ENCODE measurements at places on chromosomes 11 and 22. TPM values are rescaled to one million over a fixed set of nuclear protein-coding genes. Genes with fewer than 3 reads are reported as not detected.

The CASP4 gene
- total RNA-seq = 48.8 TPM

The KRTAP5-11 gene
- total RNA-seq = not detected

The CRACR2B gene
- total RNA-seq = 0.50 TPM

The SCGB1A1 gene
- total RNA-seq = not detected

The MLC1 gene
- total RNA-seq = not detected

DNA sequence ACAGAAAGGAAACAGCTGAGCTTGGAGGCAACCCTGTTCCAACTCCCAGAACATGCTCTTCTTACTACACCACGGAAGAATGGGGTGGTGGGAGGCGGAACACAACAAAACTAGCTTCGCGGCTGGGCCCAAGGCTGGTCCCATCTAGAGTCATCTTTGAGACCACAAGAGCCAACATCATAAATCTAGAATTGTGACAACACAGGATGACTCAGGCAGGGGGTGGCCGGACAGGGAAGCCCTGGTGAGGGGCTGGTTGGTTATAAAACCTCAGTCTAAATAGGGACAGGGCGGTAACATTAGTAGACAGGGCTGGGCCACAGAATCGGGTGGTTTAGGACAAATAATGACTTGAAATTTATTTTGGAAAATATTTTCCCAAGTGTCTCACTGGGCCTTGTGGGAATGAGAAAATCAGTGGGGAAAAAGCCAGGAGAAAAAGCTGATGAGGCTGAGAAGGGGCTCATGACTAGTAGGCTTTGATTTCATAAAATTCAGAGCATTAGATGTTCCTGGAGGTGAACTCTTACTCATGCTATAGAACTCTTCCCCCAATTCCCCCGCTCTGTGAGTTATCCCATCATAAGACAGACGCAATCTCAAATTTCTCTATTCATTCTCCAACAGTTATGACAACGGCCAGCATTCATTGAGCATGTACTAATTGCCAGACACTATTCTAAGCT is 151.8 kb upstream of the TIMP3 start:
- peak; percentile 42 for DNase-seq

GRCh38 chr11:134579724-134580609 is 167.9 kb upstream of the B3GAT1 start:
- DNase-seq = no peak

DNA sequence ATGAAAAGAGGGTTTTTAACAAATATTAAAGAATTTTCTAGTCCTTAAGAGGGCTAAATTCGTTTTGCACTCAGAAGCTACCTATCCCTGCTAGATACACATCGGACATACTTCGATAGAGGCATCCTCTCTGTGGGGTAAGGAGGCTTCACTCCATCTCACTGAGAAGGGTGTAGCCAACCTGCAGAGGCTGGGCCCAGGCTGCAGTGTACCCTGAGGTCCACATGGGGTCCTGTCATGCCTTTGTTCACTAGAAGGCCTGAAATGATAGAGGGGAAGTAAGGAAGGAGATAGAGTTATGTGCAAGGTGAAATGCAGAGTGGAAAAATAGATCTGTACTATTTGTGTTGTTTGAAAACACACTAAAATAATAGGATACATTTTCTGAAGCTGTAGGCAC is 45.6 kb downstream of the IGSF9B start:
- DNase-seq = no peak

DNA sequence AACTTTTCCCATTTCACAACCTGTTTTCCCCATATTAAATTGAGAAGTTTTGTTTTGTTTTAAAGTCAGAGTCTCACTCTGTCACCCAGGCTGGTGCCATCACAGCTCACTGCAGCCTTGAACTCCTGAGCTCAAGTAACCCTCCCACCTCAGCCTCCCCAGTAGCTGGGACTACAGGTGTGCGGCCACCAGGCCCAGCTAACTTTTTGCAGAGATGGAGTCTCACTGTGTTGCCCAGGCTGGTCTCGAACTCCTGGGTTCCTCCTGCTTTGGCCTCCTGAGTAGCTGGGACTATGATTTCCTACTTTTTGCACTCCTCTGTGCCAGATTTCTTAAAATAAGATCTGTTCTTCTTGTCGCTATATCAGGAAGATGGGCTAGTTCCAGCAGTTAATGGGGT is 44.9 kb downstream of the GNB1L start:
- DNase-seq = no peak

DNA sequence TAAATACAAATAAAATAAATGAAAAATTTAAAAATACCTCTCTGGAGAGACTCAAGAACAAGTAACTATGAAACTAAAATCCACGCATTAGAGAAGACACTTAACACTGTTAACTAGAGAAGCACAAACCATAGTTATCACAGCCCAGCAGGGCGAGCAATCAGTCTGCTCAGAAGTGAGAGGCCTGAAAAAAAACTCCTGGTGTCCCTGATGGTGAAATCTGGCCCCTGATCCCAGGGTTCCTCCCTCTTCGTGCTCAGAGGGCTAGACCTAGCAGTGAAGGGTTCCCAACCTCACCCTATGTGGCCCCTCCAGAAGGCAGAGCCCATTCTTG is 49.7 kb upstream of the VPREB1 start:
- no peak for DNase-seq

DNA sequence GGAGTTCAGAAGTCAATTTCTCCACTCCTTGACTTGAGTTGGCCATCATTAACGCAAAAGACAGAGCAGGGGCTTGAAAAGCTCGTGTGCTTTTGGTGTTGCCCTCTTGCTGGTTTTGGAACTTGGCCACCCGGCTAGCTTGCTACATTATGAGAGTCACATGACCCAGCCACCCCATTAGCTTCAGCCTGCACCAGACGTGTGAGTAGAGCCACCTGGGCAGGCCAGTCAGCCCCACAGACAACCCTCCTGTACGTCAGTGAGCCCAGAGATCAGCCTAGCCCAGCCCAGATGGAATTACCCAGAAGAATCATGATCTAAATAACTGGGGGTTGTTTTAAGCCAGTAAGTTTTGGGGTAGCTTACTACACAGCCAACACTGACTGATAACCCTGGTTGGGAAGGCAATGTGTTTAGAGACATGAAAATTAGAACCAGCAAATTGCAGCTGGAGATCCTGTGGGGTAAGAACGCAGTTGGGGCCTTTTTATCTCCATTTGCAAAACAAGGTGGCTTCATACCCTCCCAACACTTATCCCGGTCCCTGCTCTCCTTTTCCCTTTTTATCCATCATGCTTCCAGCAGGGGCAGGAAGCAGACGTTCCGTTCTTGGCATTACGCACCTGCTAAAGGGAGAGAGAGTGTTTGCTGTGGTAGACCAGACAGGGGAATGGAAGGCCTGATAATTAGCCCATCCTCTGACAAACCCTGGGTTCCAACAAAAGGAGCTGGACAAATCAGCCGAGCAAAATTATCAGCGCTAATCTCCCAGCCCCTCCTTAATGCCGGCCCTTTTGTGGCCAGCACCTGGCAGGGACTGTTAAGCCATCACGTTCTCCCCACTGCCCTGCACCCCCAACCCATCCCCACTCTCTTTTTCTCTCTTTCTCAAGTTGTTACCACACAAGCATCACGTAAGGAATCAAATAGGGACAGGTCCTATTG is 548.7 kb upstream of the CADM1 start:
- DNase-seq = no peak

DNA sequence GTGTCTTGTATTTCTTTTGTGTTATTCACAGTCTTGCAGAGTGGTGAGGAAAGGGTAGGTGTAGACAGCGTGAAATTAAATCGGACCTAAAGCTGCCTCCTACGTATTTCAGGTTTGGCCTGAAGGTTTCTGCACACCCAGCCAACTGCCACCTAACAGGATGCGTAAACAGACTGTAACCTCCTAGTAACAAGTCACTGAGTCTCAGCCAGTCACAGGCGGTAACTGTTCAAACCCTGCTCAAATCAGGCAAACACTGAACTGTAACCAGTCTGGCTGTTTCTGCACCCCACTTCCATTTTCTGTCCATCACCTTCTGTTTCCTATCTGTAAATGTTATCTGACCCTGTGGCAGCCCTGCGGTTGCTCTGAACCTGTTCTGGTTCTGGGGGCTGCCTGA is 87.1 kb downstream of the ADAMTS15 start:
- DNase-seq = no peak

GRCh38 chr11:5624489-5625279 is at the start of gene TRIM34:
Gene TRIM34, plus strand, starts transcription at chr11:5625001. Its CDS starts 7,331 bp downstream, at chr11:5632332.
- peak; percentile 72 for DNase-seq

- peak; percentile 51 for DNase-seq
Measured at GRCh38 chr22:40241200-40241763, 63.6 kb downstream of the TNRC6B start.

DNA sequence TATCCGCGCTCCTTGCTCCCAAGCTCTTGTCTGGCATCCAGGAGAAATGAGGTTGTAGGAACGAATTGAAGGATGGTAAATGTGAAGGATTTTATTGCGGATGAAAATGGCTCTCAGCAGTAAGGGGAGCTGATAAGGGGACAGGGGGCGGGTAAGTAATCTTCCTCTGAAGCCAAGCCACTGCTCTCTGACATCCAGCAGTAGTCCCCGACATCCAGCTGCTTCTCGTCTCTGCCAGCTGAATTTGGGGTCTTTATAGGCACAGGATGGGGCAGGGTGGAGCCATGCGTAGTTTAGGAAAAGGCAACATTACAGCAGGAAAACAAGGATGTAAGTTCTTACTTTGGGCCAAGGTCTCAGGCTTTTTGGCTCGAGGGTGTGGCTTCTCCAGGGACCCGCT is 1370.1 kb upstream of the RAG2 start:
- no peak for DNase-seq

- no peak for DNase-seq
Measured at GRCh38 chr11:22807855-22808570, 21.6 kb downstream of the SVIP start.

DNA sequence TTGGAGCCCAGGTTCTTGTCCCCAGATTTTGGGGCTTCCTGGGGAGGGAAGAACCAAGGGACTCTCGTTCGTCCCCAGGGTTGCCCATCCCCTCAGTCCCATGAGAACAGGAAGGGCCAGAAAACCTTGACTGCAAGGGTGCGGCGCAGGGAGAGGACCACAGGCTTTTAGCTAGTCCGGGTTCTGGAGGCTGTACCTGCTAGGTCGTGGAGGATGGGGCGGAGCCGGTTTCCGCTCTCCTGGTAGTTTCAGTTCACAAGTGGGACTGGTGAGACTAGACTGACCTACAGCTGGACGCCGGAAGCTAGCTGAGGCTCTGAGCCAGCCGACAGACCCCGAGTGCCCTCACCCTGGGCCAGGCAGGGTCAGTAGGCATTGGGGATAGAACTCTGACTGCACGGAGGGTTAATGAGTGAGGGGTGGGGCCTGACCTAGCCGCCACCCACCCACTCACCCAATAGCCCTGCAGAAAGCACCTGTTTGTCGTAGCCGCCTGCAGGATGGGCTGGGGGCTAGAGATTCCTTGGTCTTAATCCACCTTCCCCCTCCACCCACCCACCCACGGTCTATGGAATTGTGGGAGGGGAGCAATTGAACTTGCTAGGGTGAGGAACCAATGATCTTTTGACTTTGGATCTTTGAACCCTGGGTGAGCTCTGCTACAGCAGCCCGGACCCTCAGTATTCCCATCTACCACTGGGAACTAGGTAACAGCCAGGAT is 1.5 kb downstream of the MAFF start:
- peak; percentile 62 for DNase-seq

DNA sequence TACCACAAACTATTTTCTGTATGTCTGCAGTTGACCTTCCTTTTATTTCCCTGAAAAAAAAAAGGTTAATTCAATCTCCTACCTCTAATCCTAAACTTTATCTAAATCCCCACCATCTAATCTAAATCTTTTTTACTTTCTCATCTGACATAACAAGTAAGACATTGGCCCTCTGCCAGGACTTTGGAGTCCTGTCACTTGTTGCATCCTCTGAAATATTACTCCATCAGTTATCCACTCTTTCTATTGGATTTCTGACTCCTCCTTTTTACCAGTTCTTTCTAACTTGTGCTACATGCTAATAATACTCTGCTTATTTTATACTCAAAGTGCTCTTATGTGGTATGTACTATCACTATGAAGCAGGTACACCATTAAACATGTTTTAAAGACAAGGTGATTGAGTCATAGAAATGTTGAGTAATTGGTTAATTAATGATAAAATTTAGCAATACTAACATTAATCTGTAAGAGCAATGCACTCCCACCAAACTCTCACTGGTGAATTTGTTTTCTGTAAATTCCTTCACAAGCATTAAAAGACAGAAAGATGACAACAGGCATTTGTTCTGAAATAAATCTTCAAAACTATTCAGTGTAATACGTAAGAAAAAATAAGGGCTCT is 914.2 kb upstream of the RAG2 start:
- DNase-seq = no peak

DNA sequence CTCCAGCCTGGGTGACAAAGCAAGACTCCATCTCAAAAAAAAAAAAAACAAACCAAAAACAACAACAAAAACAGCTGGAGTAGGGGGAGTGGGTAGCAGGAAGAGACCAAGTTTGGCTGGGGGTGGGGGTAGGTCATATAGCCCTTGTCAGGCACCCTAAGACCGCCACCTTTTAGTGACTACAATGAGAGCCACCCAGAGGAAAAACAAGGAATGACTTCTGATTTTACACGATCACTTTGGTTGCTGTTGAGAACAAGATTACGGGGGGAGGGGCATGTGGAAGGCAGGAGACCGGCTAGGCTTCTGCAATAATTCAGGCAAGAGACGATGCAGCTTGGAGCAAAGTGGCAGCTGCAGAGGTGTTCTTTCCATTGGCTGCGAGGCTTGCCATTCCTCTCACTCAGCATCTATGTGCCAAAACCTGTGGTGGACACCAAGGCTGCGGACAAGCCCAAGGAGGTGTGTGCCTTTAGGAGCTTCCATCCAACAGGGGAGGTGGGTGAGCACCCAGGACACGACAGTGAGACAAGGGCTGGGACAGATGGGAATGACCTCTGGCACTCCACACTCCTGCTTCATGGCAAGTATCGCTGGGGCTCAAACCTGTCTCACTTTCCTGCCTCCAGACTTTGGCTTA is 1.7 kb downstream of the RPS19BP1 start:
- DNase-seq = no peak

DNA sequence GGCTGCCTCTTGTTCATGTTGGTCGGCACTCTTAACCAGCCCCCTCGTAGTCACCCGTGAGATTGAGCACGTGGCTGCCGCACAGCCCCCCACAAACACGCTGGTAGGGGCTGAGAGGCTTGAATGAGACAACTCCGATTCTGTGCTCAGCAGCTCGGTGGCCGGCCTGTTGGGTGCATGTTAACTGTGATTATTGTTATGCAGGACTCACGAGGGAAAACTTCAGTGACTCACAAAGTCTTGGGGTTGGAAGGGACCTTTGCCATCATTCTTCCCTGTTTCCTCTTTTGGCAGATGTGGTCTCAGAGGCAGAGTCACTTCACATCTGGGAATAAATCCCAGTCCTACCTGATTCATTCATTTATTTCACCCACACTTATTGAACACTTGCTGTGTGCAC is 75.2 kb downstream of the ADAMTS15 start:
- DNase-seq = no peak

DNA sequence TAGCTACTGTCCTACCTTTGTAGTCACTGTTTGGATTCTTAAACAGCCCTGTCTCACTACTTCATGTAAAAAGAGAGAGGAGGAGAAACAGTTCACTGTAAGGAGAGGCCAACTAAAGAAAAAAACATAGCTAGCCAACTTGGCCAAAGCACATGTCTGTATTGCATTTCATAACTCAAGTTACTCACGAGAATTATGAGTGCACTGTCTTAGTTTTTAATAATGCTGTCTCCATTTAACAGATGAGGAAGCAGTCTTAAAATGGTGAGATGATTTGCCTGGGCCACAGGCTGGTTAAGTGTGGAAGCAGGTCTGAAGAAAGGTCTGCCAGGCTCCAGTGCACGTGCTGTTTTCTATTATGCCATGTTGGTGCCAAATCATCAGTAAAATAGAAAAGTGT is 104.5 kb downstream of the UVRAG start:
- no peak for DNase-seq
